ENCODE measurements at places on chromosomes 2 and 18.
A peak's percentile ranks its signal among the peaks of the same experiment; 100 is the strongest.

DNA sequence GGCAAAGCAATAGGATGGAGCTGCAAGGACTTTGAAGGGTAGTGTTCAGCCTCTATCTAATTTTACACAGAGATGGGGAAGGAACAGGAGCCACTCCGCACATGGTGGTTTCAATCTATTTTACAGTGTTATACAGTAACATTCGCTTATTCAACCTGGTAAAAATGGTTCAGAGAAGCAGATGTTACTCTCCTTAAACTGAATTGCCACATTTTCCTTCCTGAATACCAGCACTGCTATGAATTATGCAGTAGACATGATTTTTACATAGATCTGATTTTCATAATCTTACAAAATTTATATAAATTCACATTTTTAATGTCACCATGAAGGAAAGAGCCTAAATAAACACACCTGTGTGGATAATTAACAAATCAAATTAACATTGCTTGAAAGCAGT lies 85.0 kb downstream of the ITGA4 start:
- no peak for DNase-seq

- DNase-seq = no peak
These were observed 167.3 kb downstream of the HAUS1 start for GRCh38 chr18:46271488-46271887.

- no peak for DNase-seq
These were observed 24.7 kb upstream of the CEP68 start for GRCh38 chr2:65031341-65032018.

DNA sequence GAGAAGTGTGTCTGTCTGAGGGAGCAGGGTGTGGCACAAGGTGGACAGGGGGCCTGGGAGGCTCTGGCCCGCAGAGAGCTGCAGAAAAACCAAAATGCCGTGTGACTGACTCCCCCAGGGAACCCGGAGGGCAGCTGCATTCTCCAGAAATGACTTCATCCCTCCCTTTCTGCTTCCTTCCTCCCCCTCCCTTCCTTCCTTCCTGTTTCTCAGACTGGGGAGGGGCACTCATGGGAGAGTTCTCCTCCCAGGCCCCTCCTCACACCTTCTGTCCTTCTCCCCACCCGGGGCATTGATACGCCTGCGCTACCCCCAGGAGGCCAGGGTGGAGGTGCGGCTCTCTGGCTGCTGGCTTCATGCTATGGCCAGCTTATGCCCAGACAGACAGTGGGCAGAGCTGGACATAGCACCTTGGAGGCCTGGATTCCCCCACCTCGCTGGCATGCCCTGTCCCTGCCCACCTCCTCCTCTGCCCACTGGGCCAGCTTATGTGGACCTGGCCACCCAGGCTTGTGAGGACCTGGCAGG lies 8.2 kb upstream of the GPR17 start:
- peak; percentile 55 for DNase-seq

GRCh38 chr2:180607514-180608049 lies 372.8 kb upstream of the UBE2E3 start:
- no peak for DNase-seq

DNA sequence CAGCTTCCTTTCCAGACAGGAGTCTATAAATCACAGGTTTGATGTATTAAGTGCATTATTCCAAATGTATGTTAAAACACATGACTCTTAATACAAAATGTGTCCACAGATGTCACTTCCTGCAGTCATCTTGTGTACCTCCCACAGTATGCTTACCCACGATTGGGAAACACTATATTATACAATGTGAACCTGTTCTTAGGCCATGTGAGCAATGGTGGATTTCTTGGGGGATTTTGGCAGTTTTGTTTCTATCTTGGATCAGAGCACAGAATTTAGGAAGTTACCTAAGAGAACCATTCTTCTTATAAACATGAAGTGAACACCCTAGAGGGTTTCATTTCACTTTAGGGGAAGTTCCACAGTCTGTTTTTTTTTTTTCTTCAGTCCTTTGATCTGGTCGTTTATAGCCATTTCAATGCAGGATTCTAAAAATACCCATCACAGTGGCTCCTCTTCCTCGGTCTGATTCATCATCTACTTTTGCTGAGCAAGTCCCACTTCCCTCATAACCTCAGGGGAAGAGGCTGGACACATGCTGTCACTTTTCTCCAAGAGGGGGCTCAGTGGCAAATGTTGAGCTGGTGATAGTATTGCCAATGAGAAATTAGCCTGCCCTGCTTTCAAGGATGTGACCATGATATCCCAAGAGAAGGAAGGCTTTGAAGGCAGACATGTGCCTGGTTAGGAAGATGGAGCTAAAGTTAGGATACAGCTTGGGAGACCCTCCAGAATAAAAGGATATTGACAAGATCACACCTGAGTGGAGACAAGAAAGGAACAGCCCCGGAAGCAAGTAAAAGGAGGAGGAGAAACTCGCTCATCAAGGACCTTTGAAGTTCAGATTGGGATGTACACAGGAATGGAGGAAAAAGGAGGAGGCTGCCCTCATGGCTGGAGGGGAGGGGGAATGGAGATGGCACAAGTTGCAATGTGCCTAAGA lies 22.6 kb downstream of the PLEK start:
- no peak for DNase-seq
